ENCODE measurements at places on chromosomes 3 and 15.
A peak's percentile ranks its signal among the peaks of the same experiment; 100 is the strongest.

- DNase-seq: peak; percentile 20
Observed at GRCh38 chr3:78724859-78725258, 1042.9 kb downstream of the ROBO1 start.

DNA sequence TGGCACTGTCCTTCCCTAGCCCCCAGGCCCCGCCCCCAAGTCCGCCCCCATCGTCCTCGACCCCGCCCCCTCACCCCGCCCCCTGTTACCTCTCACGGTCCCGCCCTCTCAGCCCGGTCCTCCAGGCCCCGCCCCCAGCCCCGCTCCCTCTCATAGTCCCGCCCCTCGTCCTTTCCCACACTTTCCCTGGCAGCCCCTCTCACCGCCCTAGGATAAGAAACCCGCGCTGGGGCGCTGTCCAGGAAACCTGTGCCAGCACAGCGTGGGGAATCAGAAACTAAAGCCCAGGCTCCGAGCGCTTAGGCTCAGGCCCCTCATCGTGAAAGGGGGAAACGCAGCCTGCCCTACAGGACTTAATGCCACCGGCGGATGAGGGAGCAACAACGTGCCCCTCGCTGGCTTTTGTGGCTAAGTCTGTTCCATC is 20.9 kb downstream of the TRPM1 start:
- DNase-seq: peak; percentile 96

GRCh38 chr3:134769287-134769868 is 25.7 kb upstream of the EPHB1 start:
- no peak for DNase-seq

DNA sequence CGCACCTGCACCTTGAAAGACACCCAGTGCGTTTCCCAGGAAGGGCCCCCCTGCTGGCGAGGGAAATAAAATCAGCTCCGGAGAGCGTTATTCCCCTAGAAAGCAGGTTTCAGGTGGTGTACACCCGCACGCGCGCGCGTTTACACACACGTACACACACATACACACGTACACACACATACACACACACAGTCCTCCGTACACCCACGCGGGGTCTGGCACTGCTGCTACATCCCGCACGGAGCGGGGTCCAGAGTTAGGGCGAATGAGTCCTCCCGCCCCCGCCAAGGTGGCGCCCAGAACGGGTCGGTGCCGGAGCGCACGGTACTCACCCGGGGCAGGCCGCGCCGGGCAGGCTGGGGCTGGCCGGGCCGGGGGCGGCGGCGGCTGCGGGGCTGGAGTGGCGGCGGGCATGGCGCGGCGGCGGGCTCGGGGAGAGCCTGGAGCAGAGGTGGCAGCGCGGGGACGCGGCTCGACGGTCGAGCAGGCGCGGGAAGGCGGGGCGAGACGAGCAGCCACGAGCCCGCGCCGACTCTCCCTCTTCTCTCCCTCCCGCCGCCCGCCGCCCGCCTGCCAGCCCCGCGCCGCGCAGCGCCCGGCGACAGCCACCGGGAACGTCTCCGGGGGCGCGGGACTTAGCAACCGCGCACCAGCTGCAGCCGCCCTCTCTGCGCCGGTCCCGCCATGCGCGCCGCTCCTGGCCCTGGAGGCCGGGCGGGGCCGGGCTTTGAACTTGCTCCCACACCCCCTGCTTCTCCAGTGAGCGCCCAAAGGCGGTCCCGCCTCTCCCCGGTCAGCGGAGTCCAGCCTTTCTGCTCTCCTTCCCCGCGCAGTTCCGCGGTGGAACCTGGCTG is at the start of gene DCLK3:
Gene DCLK3 (minus strand): TSS at position 704 of the 854 bp plus-strand sequence. CDS start 290 bp downstream, at position 414.
- peak; percentile 66 for DNase-seq

GRCh38 chr3:49607105-49607591 is 52.9 kb downstream of the BSN start:
- no peak for DNase-seq
